ENCODE measurements at places on chromosomes 11 and 22. TPM values are rescaled to one million over a fixed set of nuclear protein-coding genes. Genes with fewer than 3 reads are reported as not detected.

Gene DDX25
- total RNA-seq = 46.4 TPM

Gene NAALAD2
- total RNA-seq = 89.3 TPM

Gene GGT1
- total RNA-seq = 78.2 TPM

Gene SCN4B
- total RNA-seq = 1.9 TPM

Gene TMEM138
- total RNA-seq = 42.1 TPM

Gene NUP98
- total RNA-seq = 354 TPM

Gene MS4A7
- 5.7 TPM for total RNA-seq

Gene TEX12
- total RNA-seq = 6.3 TPM
